ENCODE measurements at places on chromosomes 12 and 14. TPM values are rescaled to one million over a fixed set of nuclear protein-coding genes. Genes with fewer than 3 reads are reported as not detected.

The PTPRO gene
- 0.49 TPM for total RNA-seq

- DNase-seq, result no peak
These were observed 481.4 kb downstream of the MDGA2 start for GRCh38 chr14:47194055-47194454.

The GYS2 gene
- not detected for total RNA-seq

The ADSS1 gene
- 3.2 TPM for total RNA-seq

DNA sequence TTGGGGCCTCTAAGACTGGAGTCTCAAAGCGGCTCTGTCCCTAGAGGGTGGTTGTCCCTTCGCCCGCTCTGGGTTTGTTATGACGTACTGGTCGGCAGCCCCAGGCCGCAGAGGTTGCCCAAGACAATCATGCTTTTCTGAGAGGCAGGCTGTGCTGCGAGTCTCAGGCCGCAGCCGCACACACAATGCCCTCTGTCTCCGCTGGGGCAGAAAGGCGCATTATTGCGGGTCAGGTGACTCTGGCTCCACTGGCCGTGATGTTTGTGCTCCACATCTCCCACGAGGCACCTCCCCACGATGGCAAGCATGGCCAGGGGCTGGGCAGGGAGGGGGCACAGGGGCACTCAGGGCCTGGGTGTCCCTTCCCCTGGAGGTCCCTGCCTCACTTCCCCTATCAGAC, 21.0 kb upstream of the PLEKHG3 start:
- no peak for DNase-seq

GRCh38 chr14:103315351-103315911, 18.6 kb upstream of the EIF5 start:
- no peak for DNase-seq

DNA sequence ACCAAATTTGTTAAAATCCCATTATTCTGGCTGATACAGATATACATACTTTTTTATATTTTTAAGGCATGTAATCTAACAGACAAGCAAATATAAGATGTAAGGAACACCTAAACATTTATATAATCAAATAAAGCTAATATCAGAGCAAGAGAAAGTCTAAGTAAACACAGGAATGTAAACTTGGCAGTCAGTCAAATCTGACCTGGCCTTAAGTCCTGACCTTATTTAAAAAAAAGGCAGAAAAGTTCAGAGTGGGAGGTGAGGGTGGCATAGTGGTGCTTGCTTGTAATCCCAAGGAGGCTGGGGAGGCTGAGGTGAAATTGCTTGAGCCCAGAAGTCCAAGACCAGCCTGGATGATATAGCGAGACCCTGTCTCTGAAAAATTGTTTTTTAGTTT, 152.6 kb downstream of the DERA start:
- DNase-seq, result no peak

GRCh38 chr14:20696764-20697163, 8.2 kb downstream of the ANG start:
- DNase-seq, result no peak

The EML5 gene
- 8.1 TPM for total RNA-seq

The CLEC2D gene
- 190 TPM for total RNA-seq

The ST8SIA1 gene
- 1.5 TPM for total RNA-seq

DNA sequence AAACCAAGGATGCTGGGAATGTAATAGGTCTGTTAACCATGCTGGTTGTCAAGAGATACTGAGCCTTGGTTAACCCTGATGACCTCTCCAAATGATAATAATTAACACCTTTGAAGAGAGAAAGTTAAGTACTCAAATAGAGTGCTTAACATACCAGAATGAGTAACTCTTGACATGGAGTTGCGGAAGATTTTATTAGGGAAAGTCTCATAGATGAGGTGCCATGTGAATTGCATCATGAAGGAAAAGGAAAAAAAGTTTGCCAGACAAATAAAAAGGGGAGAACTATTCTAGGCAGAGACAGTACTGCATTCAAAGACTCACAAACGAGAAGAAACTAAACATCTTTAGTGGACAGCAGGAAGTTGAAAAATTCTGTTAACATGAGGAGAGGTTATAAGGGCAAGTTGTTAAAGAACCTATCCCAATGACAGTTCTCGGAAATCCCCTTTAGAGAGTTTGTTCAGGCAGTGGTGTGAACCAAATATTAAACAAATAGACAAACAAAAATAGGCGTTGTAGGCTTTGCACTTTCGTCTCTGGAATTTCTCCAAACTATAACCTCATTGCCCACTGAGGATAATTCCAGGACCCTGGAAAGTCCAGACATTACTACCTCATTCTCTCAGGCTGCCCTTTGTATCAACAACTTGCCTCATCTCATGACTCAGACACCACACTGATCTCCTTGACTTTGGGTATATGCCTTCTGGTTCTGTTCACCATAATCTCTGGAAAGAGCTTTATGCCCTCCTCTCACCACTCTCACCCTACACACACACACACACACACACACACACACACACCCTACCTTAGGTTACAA, 435.0 kb downstream of the GXYLT1 start:
- DNase-seq, result no peak

The TAS2R9 gene
- total RNA-seq, result not detected

The USP44 gene
- 4.1 TPM for total RNA-seq

DNA sequence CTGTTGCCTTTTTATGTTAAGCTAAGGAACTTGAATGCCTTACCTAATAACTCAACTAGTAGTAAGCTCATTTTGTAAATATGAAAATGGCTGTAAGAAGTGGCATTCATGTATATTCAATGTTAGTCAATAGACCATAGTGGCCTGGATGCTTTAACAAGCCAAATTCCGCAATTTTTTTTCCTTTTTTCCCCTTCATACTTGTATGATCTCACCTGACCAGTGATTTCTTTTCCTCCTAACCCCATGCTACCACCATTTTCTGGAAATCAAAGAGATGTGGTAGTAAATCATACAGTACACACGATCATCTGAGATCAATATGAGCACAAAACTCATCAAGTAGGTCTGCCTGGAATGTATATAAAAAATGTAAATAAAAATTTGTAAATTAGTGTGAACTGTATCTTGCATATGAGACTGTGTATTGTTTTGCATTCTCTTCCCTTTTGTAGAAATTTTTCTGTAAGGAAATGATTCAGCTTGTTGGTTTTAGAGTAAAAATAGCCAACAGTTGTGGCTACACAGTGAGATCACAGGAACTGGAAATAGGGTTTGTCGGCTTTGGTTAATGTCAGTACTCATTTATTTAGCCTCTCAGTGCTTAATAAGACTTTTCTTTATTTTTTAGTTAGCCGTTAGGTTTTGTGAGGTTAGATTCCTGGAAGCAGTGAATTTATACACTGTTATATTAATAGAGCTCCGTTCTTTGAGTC, 62.5 kb downstream of the ETNK1 start:
- DNase-seq, result peak; percentile 10

The CLEC9A gene
- total RNA-seq, result not detected

The GPR132 gene
- total RNA-seq, result 35.4 TPM

GRCh38 chr14:31988244-31988643, 88.9 kb upstream of the ARHGAP5 start:
- DNase-seq, result no peak

The SLC2A13 gene
- total RNA-seq, result 3.9 TPM

The LRRK2 gene
- not detected for total RNA-seq

GRCh38 chr12:45681465-45681864, 48.0 kb upstream of the ARID2 start:
- no peak for DNase-seq

The MIPOL1 gene
- total RNA-seq, result 0.09 TPM

- DNase-seq, result no peak
These were observed 47.5 kb downstream of the NOS1 start for GRCh38 chr12:117313926-117314325.

GRCh38 chr14:30864934-30865333, 9.4 kb upstream of the COCH start:
- no peak for DNase-seq

The CDH24 gene
- total RNA-seq, result 1.1 TPM

The GLT1D1 gene
- total RNA-seq, result 0.53 TPM

The DNAJC22 gene
- not detected for total RNA-seq

DNA sequence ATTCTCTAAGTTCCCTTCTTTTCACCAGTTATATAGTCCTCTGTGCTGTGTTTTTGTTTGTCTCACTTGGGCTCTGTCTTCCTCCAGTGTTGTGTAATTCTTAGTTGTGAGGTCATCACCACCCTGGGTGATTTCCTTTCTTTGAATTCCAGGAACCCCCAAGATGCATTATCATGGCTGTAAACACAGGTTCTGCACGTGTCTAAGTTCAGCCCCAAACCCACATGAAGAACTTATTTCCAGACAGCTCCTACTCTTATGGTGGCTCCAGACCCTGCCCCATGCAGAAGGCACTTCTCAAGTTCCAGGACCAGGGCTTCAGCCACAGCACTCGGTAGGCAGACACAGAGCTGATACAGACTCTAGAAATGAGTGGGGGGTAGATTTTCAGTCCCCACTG, 560.5 kb downstream of the BCL11B start:
- DNase-seq, result peak; percentile 8

- DNase-seq, result no peak
These were observed 55.4 kb upstream of the MED13L start for GRCh38 chr12:116332705-116333380.

The TMPRSS12 gene
- not detected for total RNA-seq

The LRP6 gene
- 6.8 TPM for total RNA-seq

DNA sequence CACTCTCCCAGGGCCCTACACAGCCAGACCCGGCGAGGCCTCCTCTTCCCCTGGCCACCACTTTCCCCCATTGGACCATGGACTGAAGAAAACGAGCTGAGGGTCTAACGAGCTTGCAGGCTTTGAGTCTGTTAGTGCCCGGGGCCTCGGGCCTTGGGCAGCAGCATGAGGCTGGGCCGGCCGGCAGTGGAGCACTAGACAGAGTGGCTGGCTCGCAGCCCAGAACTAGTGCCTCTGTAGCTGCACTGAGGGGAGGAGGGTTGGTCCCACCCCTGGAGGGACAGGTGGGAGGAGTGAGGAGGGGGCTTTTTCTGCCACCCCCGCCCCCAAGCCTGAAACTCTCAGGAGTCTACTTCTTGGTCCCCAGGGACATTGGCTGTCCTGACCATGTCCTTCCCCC, 38.7 kb downstream of the SLC6A12 start:
- DNase-seq, result no peak

DNA sequence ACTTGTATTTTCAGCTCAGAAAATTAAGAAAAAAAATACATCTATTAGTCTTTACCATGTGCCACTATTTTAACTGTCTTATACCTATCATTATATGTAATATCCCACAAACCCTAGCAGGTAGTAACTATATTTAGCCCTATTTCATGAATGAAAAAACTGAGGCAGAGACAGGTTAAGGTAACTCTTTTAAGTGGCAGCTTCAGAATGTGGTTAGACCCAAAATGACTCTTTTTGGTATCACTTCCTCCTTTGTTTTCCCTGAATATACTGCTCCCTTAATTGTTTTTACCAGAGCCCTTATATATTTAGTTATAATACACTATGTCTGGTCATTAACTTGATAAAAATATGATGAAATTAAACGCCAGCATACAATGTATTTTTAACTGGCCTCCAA, 235.6 kb upstream of the RPL10L start:
- no peak for DNase-seq

DNA sequence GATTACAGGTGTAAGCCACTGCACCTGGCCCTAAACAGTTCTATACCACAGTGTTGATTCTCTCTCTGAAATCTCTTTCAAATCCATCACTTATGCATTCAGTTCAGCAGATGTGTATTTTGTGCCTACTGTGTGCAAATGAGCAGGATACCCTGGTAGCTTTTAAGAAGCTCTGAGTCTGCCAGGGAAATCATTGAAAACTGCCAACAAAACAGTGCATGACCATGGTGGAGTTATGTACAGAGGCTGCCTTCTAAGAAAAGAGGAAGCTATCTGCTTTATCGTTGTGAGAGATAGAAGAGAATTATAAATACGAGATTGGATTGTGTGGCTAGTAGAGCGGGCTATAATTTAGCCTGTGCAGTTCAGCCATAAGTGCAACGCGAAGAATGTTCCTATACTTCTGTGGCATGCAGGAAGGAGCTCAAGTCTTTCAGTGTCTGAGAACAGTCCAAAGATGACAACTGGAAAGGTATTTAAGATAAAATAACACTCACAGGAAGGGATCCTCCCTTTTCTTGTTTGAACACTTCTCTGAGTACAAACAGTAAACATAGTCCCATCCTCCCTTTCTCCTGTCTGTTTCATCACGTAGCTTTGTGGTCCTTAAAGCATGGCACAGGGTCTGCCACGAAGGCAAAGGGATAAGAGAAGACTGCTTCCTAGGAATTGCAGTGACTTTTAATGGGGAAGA, 4.3 kb downstream of the DIP2B start:
- no peak for DNase-seq

- no peak for DNase-seq
These were observed 168.5 kb upstream of the BMP4 start for GRCh38 chr14:54125109-54125508.

The LRRC10 gene
- not detected for total RNA-seq

The EIF2B2 gene
- 69.8 TPM for total RNA-seq

The CPNE6 gene
- total RNA-seq, result not detected

DNA sequence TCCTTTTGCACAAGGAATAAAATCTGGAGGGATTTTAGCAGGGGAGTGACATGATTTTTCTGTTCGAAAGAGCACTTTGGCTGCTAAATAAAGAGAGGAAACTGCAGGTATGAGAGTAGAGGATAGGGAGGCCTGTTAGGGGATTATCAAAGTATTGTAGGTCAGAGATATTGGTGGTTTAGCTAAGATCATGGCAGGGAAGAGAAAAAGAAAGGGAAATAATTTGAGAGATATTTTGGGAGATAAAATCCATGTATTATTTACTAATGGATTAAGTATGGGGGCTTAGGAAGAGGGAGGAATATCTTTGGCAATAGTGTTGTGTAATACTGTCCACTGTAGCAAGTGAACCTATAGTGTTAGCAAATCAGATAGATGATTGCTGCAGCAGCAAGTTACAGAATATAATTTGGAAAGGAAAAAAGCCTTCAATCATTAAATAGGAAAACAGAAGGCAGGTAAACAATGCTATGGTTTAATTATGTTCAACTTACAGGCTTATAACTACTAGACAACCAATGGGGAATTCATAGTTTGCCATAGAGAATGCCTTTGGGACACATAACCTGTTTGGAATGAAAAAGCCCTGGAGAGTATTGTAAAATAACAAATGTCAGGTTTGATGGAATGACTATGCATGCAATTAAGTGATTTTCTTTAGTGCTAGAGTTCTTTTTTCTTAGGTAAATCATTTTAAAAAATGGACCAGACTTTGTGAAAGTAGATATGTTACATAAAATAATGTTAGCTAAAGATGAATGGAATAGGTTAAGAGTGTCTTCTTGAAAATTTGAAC, 50.5 kb downstream of the ADIPOR2 start:
- DNase-seq, result no peak

The GPR65 gene
- total RNA-seq, result 13.7 TPM

DNA sequence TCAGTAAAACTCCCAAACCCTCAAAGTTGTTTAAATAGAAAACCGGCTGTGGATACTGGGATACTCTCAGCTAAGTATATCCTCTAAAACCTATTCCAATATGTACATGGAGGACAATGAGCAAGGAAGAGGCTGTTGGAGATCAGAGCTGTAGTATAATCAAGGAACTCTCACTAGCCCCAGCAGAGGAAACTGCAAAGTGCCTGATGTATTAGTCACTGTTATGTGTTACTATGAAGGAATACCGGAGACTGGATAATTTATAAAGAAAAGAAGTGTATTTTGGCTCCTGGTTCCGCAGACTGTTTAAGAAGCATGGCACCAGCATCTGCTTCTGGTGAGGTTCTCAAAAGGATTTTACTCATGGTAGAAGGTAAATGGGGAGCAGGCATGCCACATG, 65.6 kb upstream of the RPL10L start:
- no peak for DNase-seq

GRCh38 chr12:18246066-18246465, 15.3 kb upstream of the PIK3C2G start:
- DNase-seq, result no peak

The LHX5 gene
- not detected for total RNA-seq
